Stimulated activated CD4-positive, alpha-beta T cell treated with anti-CD3 and anti-CD28 coated beads, TNF-alpha, amount 100 ng/mL, for 1 hour (primary cell): ENCODE measurements at places on chromosomes 11 and 22.

GRCh38 chr11:74871037-74871436 lies 77.9 kb downstream of the XRRA1 start:
- no peak for DNase-seq

GRCh38 chr22:18112440-18112839 lies 1.8 kb downstream of the TUBA8 start:
- DNase-seq = no peak

DNA sequence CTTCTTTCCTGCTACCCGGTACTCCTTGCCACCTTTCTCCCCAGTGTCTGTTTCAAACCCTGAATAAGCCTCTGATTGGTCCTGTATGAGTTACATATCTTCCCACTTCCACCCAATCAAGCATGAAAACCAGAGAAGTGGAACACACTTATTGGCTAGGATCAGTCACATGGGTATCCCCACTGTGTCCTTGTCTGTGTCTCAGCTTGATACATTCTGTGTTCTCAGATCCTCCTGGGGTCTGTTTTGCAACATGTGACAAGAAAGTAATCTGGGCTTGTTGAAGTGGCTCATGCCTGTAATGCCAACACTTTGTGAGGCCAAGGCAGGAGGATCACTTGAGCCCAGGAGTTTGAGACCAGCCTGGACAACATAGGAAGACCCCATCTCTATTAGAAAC lies 23.9 kb downstream of the MCHR1 start:
- DNase-seq = no peak

GRCh38 chr11:111334532-111335502 lies 36.5 kb downstream of the POU2AF3 start:
- no peak for DNase-seq

DNA sequence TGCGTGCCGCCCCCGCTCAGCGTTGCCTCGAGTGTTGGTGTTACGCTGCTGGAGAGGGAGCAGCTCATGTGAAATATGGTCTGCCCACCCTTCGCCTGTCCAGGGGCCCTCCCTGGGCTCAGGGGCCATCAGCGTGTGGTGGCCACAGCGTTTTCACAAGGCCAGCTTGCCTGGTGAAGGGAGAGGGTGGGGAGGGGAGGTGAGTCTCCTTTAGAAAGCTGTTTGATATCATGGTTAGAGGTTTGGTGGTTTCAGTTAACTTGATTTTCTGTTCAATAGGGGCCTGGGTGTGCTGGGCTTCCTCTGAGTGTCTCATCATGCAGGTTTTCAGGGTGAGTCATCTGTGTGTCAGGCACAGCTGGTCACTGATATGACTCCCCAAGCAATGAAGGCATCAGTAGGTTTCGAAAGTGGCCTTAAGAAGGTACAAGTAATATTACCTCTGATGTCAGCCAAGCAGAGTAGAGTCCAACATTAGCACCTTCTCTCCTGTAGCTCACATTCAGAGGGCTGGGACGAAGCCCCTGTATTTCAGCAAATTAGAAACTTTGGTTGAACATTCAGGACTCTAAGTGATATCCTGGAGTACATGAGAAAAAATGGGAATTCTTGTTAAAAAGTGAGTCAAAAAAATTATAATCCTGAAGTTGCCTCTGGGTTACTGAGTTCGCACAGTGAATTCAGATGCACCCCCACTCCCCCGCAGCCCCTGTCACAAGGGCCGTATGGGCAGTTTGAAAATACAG lies 172.5 kb downstream of the TBC1D22A start:
- no peak for DNase-seq
